ENCODE measurements at places on chromosomes 5 and 9.

- DNase-seq, result no peak
Measured at GRCh38 chr9:96413302-96414221, 4.6 kb downstream of the ZNF367 start.

- peak; percentile 68 for DNase-seq
Measured at GRCh38 chr5:142108432-142109330, at the start of gene NDFIP1. Gene NDFIP1 (plus strand): TSS chr5:142108779. CDS start chr5:142108975, 196 bp downstream.

DNA sequence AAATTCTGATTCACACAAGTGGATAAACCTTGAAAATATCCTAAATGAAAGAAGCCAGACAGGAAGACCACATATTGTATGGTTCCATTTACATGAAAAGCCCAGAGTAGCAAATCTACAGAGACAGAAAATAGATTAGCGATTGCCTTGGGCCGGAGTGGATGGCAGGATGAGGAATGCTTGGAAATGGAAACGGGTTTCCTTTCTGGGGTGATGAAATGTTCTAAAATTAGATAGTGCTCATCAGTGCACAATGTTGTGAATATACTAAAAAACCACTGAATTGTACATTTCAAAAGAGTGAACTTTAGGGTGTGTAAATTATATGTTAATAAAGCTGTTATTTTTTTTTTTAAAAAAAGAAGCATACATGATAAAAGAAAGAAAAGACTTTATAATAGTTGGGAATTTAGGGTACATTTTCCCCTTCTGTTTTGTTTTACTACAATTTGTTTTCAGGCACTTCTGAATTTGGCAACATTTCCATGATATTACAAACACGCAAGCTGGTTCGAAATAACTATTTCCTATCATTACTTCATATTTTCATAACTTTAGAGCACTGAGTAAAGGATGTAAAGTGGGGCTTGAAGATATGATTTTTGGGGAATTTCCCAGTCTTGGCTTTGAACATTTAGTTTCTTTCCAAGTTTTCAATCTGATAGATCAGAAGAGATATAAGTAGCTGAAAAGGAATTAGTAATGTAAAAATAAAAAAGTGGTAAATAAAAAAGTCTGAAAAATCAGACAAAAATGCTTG, 23.9 kb downstream of the SLC35A4 start:
- DNase-seq, result no peak

GRCh38 chr9:129193655-129194054, 15.6 kb upstream of the IER5L start:
- no peak for DNase-seq

DNA sequence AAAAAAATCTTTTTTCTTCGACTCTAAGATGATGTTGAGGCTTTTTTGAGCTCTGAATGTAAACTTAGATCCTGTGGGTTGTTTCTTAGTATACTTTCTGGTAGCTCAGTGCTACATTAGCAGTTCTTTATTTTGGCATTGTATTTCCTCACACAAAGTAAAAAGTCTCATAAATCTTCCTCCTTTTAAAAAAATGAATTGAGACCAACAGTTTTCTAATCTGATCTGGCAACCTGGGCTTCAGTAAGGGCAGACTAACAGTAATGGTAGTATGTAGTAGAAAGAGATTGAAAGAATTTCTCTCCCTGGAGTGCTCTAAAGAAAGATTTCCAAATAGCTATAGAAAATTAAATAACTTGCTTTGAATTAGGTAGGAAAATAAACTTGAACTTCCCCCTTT, 31.4 kb downstream of the ZCCHC7 start:
- DNase-seq, result no peak

- DNase-seq, result no peak
Measured at GRCh38 chr5:41728281-41728680, 141.9 kb downstream of the OXCT1 start.

DNA sequence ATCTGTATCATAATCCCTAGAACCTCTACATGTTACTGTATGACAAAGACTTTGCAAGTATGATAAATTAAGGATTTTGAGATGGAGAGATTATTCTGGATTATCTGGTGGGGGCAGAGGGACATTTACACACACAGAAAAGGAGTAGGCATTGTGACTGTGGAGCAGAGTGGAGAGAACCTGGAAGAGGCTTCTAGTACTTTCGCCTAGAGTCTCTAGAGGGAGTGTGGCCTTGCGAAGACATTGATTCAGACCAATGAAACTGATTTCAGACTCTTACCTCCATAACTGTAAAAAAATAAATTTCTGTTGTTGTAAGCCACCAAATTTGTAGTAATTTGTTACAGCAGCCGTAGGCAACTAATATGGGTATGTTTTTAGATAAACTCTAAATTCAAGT, 45.9 kb downstream of the CSNK1G3 start:
- no peak for DNase-seq

- DNase-seq, result no peak
Measured at GRCh38 chr9:97635026-97635425, 1.4 kb downstream of the NCBP1 start.

GRCh38 chr9:89431930-89432725, 65.8 kb downstream of the SEMA4D start:
- no peak for DNase-seq

DNA sequence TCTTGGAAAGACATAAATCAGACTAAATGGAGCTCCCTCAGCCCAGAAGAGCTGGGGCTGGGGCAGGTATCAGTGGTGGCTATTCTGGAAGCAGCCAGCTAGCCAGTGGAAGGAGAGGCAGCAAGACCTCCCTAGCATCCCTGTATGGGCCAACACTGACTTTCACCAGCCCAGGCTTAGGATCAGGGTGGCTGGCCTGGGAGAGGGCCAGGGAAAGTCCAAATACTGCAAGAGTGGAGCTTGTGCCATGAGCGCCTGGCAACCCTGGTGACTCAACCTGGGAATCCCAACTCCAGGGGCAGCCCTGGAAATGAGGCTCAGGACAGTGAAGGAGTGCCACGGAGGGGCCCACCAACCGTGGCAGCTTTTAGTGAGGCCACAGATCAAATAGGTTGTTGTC, 7.6 kb upstream of the IRF1 start:
- DNase-seq, result no peak

GRCh38 chr9:27851858-27852257, 278.6 kb upstream of the C9orf72 start:
- no peak for DNase-seq

DNA sequence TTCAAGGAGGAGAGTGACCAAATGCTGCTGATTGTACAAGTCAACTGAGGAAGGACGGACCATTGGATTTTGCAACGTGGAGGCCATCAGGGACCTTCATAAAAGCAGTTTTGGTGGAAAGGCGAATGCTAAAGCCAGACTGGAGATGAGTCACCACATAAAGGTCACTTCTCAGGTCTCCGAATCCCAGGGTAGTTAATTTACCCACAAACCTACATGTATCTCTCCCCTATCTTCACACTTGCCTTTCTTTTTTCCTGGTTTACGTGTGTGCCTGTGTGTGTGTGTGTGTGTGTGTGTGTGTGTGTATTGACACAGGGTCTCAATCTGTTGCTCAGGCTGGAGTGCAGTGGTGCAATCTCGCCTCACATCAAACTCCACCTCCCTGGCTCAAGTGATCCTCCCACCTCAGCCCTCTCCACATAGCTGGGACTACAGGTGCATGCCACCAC, 4.6 kb upstream of the CTNNA1 start:
- DNase-seq, result no peak

- DNase-seq, result no peak
Measured at GRCh38 chr5:78747705-78748359, 99.3 kb upstream of the LHFPL2 start.

GRCh38 chr9:131727795-131728545, 11.9 kb downstream of the RAPGEF1 start:
- DNase-seq, result no peak

DNA sequence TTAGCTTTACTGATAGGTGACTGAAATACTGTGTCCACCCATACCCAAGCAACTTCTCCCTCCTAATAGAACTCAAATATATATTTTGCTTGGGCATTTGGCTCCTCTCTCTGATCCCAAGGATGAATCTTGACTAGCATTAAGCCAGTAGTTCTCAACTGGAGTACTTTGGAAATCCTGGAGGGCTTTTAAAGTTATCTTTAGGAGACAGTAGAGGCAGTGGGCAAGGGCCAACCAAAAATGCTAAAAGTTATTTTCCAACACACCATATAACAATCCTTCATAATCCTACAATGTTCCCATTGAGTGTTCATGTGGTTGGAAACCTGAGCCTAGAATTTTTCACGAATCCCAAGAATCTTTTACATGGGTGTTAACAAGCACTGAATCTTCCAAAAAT, 11.1 kb upstream of the ETF1 start:
- DNase-seq, result no peak

DNA sequence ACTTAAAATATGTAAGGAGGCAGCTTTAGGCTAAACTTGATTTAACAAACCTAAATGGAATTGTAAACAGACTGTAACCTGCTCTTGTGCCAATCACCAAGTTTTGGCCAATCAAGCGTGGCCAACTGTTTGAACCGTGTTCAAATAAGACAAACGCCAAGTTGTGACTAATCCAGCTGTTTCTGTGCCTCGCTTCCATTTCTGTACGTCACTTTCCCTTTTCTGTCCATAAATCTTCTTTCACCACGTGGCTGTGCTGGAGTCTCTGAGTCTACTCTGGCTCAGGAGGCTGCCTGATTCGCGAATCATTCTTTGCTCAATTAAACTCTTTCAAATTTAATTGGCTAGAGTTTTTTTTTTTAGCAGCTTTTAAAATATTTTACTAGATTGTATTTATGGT, 71.3 kb downstream of the LIX1 start:
- DNase-seq, result no peak

- peak; percentile 29 for DNase-seq
Measured at GRCh38 chr5:132385326-132386105, 16.0 kb downstream of the SLC22A5 start.

DNA sequence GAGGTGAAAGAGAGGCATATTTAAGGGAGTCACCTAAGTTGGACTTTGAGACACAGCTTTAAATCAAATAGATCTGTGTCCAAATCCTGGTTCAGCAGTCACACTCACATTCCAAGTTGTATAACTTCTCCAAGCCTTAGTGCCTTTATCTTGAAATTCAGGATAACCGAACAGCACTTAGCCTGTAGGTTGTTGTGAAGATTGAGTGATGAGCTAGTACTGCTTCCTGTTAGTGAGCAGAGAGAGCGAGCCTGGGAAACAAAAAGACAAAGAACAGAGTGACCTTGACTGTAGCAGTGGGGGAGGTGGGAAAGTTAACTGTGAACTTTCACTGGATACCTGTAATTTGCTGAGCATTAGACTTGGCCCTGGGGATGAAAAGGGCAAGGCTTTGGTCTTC, 22.4 kb downstream of the MAML1 start:
- no peak for DNase-seq

- DNase-seq, result no peak
Measured at GRCh38 chr9:96135753-96136290, 166.2 kb downstream of the HSD17B3 start.

- DNase-seq, result no peak
Measured at GRCh38 chr5:144950996-144951395, 780.3 kb downstream of the KCTD16 start.

GRCh38 chr5:78930721-78931120, 54.4 kb downstream of the ARSB start:
- no peak for DNase-seq

GRCh38 chr5:66989286-66989685, 207.3 kb downstream of the CD180 start:
- no peak for DNase-seq

DNA sequence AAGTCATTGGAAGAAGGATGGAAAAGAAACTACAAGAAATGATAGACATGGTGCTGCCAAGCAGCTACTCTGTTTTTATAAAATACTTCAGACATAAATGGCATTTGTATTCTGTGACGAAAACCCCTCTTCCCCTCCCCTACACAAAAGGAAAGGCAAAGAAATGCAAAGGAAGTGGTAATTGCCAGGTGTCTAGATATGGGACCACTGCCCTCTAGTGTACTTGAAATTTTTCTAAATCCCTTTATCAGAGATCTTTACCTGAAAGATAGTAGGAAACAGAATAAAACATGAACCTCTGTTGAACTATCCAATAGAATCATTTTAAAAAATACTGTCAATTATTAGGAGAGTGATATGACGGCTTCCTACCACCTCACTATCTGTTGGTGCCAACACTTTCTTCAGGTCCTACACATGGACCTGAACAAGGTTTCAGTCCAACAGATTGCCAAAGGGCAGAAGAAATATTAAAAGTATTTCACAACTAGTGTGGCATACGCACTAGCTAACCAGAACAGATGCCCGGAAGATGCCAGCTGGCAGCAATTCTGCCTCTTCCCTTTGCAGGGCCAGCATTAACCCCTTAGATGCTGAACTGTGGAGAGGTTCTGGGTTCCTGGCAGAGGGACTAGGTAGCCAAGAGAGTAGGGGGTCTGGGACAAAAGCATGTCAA, 104.1 kb downstream of the TSSK1B start:
- peak; percentile 68 for DNase-seq

GRCh38 chr5:50687548-50687947, 21.1 kb downstream of the PARP8 start:
- no peak for DNase-seq

GRCh38 chr5:126234563-126235195, 188.5 kb upstream of the GRAMD2B start:
- peak; percentile 22 for DNase-seq

DNA sequence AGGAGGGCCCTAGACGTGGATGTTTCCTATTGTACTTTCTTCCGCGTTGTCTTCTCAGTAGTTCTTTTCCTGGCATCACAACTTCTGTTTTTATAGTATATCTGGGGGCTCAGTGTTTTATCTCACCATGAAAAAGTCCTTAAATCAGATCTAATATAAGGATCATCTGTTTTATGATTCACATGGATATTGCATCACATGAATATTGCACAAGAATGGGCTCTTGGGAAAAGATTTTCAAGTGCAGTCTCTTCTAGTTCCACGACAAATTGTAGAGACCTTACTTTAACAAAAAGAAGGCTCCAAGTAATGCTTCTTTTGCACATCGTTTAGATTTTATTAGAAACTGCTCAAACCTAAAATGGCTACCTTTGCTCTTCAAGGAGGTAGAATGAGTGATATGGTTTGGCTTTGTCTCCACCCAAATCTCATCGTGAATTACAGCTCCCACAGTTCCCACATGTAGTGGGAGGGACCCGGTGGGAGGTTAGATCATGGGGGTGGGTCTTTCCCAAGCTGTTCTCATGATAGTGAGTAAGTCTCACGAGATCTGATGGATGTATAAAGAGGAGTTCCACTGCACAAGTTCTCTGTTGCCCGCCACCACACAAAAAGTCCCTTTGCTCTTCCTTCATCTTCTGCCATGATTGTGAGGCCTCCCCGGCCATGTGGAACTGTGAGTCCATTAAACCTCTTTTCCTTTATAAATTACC, 53.7 kb upstream of the FAM120A start:
- DNase-seq, result no peak

DNA sequence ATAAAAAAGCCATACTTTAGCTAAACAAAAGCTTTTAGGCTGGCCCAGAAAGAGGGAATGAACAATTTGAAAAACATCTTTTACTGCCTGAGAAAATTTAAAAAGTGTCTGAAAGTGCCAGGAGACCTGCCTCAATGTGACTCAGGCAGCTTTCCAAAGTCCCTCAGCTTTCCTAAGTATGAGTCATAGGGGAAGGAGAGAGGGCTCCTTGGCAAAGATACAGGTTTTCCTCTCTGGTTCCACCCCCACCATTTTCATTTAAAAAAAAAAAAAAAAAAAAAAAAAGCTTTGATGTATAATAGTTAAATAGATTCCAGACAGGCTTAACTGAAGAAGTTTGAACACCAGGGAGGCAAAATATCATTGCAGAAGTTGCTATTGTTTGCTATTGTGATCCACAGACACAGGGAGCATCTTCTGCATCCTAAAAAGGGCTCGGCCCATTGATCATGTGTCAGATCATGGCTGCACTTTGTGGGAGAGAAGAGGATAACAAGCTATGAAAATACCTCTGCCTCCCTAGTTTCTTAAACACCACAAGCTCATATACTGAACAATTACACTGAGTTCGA, 71.5 kb downstream of the MRPS27 start:
- DNase-seq, result no peak

GRCh38 chr5:179408611-179409010, 63.4 kb upstream of the ADAMTS2 start:
- no peak for DNase-seq
